ENCODE measurements at places on chromosomes 4 and X. TPM values are rescaled to one million over a fixed set of nuclear protein-coding genes. Genes with fewer than 3 reads are reported as not detected.
A peak's percentile ranks its signal among the peaks of the same experiment; 100 is the strongest.

AFAP1 gene
- total RNA-seq, result 26.3 TPM

DNA sequence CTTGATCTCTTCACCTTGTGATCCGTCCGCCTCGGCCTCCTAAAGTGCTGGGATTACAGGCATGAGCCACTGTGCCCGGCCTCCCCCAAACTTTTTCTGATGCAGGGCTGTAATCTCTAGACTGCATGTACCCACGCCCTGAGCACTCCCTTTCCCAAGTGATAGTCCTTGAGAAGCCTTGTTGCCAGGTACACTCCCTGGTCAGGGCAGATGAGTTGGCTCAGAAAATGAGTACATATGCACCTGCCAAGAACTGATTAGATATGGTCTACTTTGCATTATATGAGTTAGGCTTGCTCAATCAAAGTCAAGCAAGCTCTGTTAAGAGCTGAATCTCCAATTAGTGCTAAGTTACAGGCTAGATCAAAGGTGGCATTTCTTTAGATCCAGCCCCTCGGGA is 20.3 kb downstream of the APOO start:
- DNase-seq, result no peak

SUV39H1 gene
- 5.0 TPM for total RNA-seq

LRAT gene
- total RNA-seq, result 0.72 TPM

CXCL9 gene
- total RNA-seq, result 1.4 TPM

DNA sequence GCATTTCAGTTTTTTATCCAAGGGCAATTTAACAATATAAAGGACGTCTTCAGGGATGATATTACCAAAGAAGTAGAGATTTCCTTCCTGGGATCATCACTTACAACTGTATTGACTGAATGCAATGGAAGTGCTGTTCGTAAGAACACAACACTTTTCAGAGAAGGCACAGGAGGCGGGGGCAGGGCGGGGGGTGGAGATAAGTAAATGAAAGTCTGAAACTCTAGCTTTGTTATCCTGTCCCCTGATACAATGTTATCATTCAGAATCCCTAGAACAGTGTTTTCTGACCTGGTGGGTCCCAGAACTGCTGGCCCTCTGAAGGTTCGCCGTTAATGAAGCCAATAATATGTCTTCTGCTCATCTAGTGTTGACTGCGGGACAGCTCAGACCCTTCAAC is 124.6 kb downstream of the NSUN7 start:
- no peak for DNase-seq

ODAPH gene
- total RNA-seq, result not detected

DNA sequence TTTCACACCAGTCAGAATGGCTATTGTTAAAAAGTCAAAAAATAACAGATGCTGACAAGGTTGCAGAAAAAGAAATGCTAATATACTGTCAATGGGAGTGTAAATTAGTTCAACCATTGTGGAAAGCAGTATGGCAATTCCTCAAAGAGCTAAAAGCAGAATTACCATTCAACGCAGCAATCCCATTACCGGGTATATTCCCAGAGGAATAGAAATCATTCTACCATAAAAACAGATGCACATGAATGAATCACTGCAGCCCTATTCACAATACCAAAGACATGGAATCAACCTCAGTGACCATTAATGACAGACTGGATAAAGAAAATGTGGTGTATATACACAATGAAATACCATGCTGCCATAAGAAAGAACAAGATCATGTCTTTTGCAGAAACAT is 243.0 kb downstream of the STPG2 start:
- no peak for DNase-seq

GRCh38 chr4:117965622-117966021 is 68.7 kb upstream of the NDST3 start:
- DNase-seq, result peak; percentile 71

CCDC149 gene
- 21.8 TPM for total RNA-seq

GRCh38 chrX:48908600-48908999 is 2.8 kb downstream of the SLC35A2 start:
- no peak for DNase-seq

FGF5 gene
- total RNA-seq, result 0.13 TPM

GRCh38 chr4:78661921-78662521 is 110.5 kb downstream of the ANXA3 start:
- no peak for DNase-seq

DNA sequence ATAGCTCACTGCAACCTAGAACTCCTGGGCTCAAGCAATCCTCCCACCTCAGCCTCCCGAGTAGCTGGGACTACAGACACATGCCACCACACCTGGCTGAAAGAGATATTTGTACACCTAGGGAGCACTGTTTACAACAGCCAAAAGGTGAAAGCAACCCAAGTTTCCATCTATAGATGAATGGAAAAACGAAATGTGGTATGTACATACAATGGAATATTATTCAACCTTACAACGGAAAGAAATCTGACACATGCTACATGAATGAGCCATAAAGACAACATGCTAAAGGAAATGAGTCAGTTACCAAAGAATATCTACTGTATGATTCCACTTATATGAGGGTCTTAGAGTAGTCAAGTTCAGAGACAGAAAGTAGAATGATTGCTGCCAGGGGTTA is 52.2 kb downstream of the ABCG2 start:
- no peak for DNase-seq

- no peak for DNase-seq
Observed at GRCh38 chrX:112025753-112026152, 56.8 kb downstream of the TRPC5 start.

- DNase-seq, result no peak
Observed at GRCh38 chr4:8394061-8394519, 46.4 kb downstream of the ACOX3 start.

GRCh38 chr4:96895826-96896225 is 1055.9 kb downstream of the PDHA2 start:
- no peak for DNase-seq

- no peak for DNase-seq
Observed at GRCh38 chr4:72935462-72935861, 134.1 kb downstream of the COX18 start.

DNA sequence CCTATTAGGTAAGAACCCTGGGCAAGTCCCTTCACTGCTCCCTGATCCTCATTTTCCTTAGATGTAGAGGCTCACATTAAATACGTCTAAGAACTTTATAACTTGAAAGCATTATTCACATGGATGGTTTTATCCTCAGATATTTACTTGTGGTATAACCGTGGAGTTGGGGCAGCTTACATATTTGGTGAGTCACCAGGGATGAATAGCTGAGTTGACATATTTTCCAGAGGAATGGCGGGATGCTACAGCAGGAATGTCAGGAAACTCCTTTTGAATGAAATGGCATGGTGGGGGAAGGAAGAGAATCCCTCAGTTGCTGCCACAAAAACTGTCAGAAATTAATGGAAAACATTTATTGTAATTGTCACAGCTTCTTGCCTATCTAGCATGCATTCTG is 165.3 kb upstream of the RPS6KA3 start:
- no peak for DNase-seq

DNA sequence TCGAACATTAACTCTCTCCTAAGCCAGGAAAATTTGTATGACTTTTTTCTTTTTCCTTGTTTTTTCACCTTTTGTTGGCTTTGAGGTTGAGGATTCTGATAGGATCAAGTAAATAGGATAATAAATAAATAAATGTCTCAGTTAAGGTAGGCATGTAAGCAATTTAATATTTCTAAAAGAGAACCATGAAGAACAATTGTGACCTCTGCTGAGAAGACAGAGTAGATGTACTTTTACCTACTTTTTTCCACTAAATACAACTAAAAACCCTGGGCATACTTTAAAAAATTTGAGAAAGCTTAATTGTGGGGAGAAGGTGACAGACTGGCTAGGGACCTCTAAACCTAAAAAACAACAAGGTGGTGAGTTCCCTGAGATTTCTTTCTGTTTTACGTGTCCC is 31.6 kb upstream of the CLNK start:
- DNase-seq, result no peak

MID1IP1 gene
- 76.5 TPM for total RNA-seq

TEX11 gene
- total RNA-seq, result 0.28 TPM

- DNase-seq, result no peak
Observed at GRCh38 chrX:150236327-150236726, 126.8 kb upstream of the MAMLD1 start.

GRCh38 chrX:40091691-40092421 is 5.9 kb downstream of the BCOR start:
- peak; percentile 1 for DNase-seq

TMEM47 gene
- 68.9 TPM for total RNA-seq

- no peak for DNase-seq
Observed at GRCh38 chrX:150581093-150581775, 12.8 kb downstream of the MTM1 start.

DNA sequence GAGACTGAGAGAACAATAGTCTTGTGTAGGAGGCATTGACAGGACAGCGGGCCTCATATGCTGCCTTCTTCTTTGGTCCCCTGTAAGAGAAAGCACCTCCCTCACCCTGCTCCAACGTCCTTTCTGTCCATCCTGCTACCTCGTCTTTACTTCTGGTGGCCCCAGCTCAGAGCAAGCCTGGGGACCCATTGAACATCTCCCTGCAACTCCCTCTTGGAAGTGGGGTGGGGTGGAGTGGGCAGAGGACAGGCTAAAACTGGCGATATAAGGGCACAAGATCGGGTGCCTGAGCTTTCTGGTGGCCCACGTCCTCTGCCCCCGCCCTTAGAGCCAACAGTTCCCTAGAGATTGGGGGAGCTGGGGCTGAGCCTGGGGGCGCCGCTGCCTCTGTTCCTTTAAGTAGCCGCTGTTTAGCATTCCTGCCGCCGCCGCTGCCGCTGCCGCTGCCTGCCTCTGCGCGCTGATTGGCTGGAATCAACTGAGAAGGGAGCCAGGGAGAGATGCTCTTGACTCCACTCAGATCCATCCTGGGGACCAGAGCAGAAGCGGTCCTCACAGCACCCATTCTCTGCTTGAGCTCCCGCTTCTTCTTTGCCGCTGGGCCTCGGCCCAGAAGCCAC is at the start of gene DLG3:
DLG3 (plus strand) TSS at position 510 of the 620 bp plus-strand sequence. CDS start 367 bp downstream, outside the sequence.
- DNase-seq, result peak; percentile 39

DNA sequence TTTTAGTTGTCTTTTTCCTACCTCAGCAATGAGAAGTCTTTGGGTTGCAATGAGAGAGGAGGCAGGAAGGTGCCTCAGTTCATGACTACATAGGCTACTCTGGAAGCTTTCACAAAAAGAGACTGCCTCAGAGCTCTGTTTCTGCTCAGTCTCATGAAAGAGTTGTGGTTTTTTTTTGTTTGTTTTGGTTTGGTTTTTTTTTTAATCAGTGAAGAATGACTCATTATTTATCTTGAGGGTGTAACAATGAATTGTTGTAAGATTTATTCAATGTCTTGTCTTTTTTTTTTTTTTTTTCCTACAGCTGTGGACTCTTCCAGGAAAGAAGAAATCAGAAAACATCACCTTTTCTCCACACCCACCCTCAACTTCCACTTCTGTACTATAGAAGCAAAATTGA is 67.5 kb upstream of the CXCL13 start:
- DNase-seq, result no peak

RNF128 gene
- total RNA-seq, result 18.9 TPM

DNA sequence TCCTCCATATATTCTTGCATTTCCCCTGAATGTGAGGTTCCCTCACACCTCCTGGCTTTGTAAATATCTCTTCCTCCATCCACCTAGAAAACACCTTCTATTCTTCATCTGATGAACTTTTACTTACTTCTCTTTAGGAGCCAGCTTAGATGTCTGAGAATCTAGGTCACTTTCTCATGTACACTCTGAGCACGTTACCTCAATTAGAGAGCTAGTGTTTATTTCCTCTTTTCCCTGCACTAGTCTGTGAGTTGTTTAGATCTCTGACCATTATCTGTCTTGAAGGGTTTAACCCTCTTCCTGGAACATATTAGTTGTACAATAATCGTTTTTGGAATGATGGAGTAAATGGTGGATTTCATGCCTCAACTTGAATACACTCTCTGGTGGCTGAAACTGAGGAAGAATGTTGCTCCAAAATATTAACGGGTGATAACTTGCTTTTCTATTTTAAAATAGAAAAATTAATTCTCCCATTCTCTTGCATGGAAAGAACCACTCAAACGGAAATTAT is 8.5 kb upstream of the NEIL3 start:
- no peak for DNase-seq

CPLX1 gene
- total RNA-seq, result 10.2 TPM

DNA sequence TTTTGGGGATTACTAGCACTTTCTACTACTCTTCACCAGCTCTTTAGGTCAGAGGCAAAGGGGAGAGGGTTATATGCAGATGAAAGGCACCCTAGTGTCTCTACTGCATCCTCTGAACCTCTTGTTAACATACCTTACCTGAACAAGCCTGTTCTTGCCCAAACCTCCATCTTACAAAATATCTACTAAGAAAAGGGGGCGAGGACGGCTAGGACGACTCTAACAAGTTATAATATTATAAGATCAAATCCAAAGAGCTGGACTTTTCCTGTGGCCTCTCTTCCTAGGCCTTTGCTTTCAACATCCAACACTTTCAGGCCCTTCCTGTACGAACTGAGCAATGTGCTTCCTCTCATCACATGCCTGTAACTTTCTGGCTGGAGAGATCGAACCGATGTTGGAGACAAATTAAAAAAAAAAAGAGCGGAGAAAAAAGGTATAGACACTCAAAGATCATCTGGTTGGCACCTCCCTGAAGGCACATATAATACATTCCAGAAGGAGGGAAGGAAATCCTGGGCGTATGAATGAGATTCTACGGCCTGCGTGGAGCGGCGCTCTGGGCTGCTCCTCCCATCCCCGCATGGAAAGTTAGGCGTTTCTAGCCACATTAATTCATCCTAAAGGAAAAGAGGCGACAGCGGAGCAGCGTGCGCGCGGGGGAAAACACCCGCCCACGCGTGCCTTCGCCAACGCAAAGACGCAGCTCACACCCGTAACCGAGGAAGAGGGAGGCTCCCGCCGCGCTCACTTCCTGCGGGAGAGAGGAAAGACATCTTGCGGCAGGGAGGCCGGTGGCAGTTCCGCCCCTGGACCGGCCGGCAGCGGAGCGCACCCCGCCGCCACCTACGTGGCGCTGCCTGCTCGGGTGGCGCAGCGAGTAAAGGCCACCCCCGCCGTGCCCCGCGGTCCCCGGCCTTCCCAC is 808 bp downstream of the PRDM5 start:
- DNase-seq, result peak; percentile 85
